GM23338 (cell line): ENCODE measurements at places on chromosomes 7 and 10.

- no peaks in the 10 kb centered on the region for H3K36me3 ChIP-seq
- no peaks in the 10 kb centered on the region for H3K27me3 ChIP-seq
- DNase-seq = no peak
- H3K4me3 ChIP-seq = no peak overlapping the region
- H3K27ac ChIP-seq = no peak overlapping the region
- peaks cover 17% of the 10 kb centered on the region for H3K4me1 ChIP-seq
Observed at GRCh38 chr7:45584261-45585210, 10.4 kb downstream of the ADCY1 start.

GRCh38 chr10:44788147-44789129 is 122.7 kb upstream of the TMEM72 start:
- no peaks in the 10 kb centered on the region for H3K36me3 ChIP-seq
- H3K27ac ChIP-seq = no peak overlapping the region
- no peaks in the 10 kb centered on the region for H3K4me1 ChIP-seq
- no peak overlapping the region for H3K4me3 ChIP-seq
- H3K27me3 ChIP-seq = no peaks in the 10 kb centered on the region

DNA sequence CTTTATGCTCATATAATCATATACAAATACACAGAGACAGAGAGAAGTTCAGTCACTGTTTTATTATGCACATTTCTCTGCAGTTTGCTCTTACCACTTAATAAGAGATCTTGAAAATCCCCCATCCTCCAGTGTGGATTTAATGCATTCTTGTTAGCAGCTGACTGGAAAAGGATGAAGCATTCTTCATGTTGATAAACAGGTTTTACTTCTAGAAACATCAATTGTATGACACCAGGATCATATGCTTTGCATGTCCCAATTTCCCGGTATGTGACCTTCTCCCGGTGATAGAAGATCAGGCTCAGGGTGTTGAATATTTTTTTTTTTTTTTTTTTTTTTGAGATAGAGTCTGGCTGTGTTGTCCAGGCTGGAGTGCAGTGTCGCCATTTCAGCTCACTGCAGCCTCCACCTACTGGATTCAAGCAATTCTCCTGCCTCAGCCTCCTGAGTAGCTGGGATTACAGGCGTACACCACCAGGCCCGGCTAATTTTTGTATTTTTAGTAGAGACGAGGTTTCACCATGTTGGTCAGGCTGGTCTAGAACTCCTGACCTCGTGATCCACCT is 6.2 kb upstream of the CREB3L2 start:
- H3K36me3 ChIP-seq = no peaks in the 10 kb centered on the region
- H3K27ac ChIP-seq = no peak overlapping the region
- H3K27me3 ChIP-seq = no peaks in the 10 kb centered on the region
- no peak overlapping the region for H3K4me3 ChIP-seq
- DNase-seq = no peak

DNA sequence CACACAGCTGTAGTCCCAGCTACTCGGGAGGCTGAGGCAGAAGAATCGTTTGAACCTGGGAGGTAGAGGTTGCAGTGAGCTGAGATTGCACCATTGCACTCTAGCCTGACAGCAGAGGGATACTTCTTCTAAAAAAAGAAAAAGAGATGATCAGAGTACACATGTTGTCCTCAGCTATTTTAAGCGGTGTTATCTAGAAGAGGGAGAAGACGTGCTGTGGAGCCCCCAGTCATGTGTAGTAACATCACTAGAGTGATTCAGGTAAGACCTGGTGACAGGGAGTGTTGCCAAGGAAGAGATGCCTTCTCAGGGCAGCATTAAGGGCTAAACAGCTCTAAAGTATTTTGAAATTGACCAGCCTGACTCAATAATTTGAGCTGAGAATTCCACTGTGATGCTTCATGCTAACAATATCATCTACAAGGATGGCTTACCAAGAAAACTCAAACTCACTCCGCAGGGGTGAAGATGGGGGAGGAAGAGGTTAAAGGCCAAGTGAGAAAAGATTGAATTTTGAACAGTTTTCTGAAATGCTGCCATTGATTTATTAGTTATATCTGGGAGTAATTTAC is 97.4 kb downstream of the KLF6 start:
- no peak overlapping the region for H3K27ac ChIP-seq
- H3K36me3 ChIP-seq = no peaks in the 10 kb centered on the region
- no peaks in the 10 kb centered on the region for H3K4me1 ChIP-seq
- no peak overlapping the region for H3K4me3 ChIP-seq
- H3K27me3 ChIP-seq = no peaks in the 10 kb centered on the region
- DNase-seq = no peak

- no peaks in the 10 kb centered on the region for H3K27me3 ChIP-seq
- no peak for DNase-seq
- no peak overlapping the region for H3K27ac ChIP-seq
- no peak overlapping the region for H3K4me3 ChIP-seq
- H3K36me3 ChIP-seq = no peaks in the 10 kb centered on the region
- H3K4me1 ChIP-seq = peaks cover 28% of the 10 kb centered on the region
Observed at GRCh38 chr10:109996766-109997171, 11.0 kb upstream of the ADD3 start.

- no peaks in the 10 kb centered on the region for H3K36me3 ChIP-seq
- no peak overlapping the region for H3K4me3 ChIP-seq
- no peaks in the 10 kb centered on the region for H3K4me1 ChIP-seq
Observed at GRCh38 chr10:123395906-123396305, 241.7 kb downstream of the BUB3 start.

DNA sequence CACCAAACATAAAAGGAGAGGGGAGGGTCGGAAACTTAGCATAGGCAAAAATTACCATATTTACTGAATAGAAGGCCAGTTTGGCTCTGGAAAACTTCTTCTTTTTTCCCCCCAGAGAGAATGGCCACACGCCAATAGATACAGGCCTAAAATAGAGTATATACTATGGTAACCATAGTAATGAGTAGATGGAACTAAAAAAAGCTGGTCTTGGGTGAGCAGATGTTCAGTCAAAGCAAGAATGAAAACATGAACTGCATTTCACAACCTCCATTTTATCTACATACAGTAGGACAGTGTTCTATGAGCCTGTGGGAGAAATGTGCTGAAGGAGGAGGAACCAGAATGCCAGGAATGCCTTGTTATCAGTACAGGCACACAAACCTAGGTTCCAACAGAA is 141.7 kb upstream of the SEMA3A start:
- H3K36me3 ChIP-seq = no peaks in the 10 kb centered on the region
- no peak overlapping the region for H3K4me3 ChIP-seq
- no peaks in the 10 kb centered on the region for H3K27me3 ChIP-seq
- no peaks in the 10 kb centered on the region for H3K4me1 ChIP-seq

DNA sequence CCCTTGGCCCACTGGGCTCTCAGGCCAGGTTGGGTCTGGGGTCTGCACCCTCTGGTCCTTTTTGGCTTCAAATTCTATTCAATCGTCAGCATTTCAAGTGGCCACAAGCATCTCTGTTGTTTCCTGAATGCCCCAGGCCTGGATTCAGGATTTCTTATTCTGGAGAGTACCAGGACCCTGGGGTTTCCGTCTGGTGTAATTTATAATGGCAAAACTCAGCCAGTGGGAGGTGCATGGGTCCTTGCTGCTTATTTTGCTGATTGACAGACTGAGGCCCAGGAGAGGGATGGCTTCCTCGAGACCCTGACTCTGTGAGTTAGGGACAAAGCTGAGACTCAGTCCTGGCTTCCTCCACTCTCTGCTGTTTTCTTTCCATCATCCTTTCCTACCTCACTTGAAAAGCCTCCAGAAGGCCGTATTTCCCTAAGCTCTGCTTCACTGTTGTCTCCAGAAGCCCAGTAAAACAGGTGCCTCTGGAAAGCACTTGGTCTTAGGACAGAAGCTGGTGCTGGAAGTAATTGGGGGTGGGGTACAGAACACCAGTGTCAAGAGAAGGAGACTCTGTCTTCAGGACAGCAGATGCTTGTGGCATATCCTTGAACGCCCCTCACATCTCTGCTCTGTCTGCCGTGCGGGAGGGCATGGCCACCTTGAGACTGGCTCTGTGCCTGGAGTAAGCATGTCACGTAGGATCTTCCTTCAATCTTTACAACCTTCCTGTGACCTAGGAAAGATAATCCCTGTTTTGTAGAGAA is 39.4 kb upstream of the SH2D4B start:
- no peak overlapping the region for H3K4me3 ChIP-seq
- no peaks in the 10 kb centered on the region for H3K27me3 ChIP-seq
- no peak overlapping the region for H3K27ac ChIP-seq
- DNase-seq = no peak
- peaks cover 8% of the 10 kb centered on the region; the same call in 1 of the 2 replicates for H3K4me1 ChIP-seq

DNA sequence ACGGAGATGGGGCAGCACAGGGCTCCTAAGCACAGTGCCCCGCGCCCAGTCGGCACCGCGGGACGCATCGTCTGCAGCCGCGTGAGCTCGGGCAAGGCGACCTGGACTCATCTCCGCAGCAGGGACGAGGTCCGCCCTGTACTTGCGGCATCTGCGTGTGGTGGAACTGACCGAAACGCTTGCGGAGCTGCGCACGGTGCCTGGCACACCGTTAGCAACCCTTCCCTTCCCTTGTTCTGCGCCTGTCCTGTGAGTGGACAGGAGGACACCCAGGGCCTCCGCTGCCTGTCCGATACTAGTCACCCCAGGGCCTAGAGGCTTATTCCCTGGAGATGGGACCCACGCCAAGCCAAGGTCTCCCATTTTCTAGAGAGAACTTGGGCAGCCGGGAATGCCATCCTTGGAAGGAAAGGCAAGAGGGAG is 98.5 kb downstream of the WDR11 start:
- peaks cover 26% of the 10 kb centered on the region for H3K4me1 ChIP-seq
- no peak overlapping the region for H3K27ac ChIP-seq
- H3K4me3 ChIP-seq = peak overlapping the region; percentile 84
- peak; percentile 48 for DNase-seq
- peaks cover 15% of the 10 kb centered on the region for H3K27me3 ChIP-seq
- H3K36me3 ChIP-seq = no peaks in the 10 kb centered on the region

DNA sequence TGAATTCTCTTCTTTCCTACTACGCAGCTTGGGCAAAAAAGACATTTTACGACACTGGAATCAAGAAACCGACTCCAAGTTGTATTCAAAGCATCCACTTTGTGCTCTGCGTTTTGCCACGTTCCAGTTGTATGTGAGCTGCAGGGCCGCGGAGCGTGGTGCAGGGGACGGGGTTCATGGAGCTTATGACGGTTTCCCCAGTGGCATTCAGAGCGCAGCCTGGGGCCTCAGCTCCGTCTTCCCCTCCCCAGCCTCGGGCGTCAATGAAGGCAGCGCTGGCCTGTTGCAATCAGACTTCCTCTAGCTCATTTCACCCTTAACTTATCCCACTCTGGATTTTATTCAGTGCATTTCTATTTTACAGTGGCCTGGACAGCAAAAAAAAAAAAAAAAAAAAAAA is 403.4 kb upstream of the KLF6 start:
- no peak for DNase-seq
- H3K27me3 ChIP-seq = no peaks in the 10 kb centered on the region
- H3K27ac ChIP-seq = no peak overlapping the region
- H3K4me1 ChIP-seq = no peaks in the 10 kb centered on the region

DNA sequence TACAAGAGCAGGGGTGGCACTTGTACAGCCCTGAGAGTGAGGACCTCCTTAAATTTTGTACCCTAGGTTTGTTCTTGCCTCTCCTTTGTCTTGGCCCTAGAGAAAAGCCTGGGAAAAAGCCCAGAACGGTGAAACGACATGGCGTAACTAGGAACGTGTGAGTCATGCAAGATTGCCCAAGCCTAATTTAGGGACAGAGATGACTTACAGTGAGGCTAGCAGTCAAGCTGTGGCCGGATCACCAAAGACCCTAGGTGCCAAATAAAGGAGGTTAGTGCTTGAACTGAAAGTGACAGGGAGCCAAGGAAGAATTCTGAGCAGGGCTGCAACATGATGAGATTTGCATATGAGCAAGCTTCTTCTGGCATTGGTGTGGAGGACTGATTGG is 25.1 kb downstream of the TBXAS1 start:
- no peaks in the 10 kb centered on the region for H3K27me3 ChIP-seq
- H3K27ac ChIP-seq = no peak overlapping the region
- H3K36me3 ChIP-seq = no peaks in the 10 kb centered on the region
- no peak overlapping the region for H3K4me3 ChIP-seq
- no peak for DNase-seq
- H3K4me1 ChIP-seq = no peaks in the 10 kb centered on the region; the same call in 1 of the 2 replicates

GRCh38 chr10:108392286-108392685 is 1227.8 kb upstream of the SORCS1 start:
- H3K36me3 ChIP-seq = no peaks in the 10 kb centered on the region
- H3K27ac ChIP-seq = no peak overlapping the region
- H3K4me1 ChIP-seq = peaks cover 4% of the 10 kb centered on the region
- no peak for DNase-seq
- H3K4me3 ChIP-seq = no peak overlapping the region
